Activated CD8-positive, alpha-beta T cell treated with anti-CD3 and anti-CD28 coated beads, Interleukin-2, amount 10 ng/mL, durations not matched to agents 7 days and 5 days (primary cell): ENCODE measurements at places on chromosomes 4 and X. TPM values are rescaled to one million over a fixed set of nuclear protein-coding genes. Genes with fewer than 3 reads are reported as not detected.

RTL3 gene
- not detected for total RNA-seq

DNA sequence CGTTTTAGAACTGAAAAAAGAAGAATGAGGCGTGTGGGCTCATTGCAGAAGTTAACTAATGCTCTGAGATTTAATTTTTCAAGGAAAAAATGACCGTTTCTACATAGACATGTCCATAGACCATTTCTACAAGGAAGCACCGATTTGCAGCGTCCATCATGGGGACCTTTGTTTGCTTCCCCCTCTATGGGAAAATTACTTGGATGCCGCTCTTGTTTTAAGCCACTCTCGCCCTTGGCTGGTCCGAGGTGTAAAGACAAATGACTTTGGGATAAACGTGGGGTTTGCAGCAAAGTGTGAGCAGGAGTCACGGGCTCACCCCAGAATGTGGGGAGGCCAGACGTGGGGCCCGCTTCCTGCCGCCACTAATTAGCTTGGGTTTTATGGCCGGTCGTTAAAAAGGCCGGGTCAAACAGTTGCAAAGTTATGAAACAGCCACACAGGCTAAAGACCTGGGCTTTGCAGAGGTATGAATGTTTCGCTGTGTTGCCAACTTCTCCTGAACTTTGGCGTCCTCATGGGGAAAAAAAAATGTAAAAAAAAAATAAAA lies 235.9 kb downstream of the SHOX start:
- no peaks in the 10 kb centered on the region for H3K27me3 ChIP-seq
- no peaks in the 10 kb centered on the region for H3K4me1 ChIP-seq
- H3K27ac ChIP-seq: no peak overlapping the region
- H3K36me3 ChIP-seq: no peaks in the 10 kb centered on the region

DNA sequence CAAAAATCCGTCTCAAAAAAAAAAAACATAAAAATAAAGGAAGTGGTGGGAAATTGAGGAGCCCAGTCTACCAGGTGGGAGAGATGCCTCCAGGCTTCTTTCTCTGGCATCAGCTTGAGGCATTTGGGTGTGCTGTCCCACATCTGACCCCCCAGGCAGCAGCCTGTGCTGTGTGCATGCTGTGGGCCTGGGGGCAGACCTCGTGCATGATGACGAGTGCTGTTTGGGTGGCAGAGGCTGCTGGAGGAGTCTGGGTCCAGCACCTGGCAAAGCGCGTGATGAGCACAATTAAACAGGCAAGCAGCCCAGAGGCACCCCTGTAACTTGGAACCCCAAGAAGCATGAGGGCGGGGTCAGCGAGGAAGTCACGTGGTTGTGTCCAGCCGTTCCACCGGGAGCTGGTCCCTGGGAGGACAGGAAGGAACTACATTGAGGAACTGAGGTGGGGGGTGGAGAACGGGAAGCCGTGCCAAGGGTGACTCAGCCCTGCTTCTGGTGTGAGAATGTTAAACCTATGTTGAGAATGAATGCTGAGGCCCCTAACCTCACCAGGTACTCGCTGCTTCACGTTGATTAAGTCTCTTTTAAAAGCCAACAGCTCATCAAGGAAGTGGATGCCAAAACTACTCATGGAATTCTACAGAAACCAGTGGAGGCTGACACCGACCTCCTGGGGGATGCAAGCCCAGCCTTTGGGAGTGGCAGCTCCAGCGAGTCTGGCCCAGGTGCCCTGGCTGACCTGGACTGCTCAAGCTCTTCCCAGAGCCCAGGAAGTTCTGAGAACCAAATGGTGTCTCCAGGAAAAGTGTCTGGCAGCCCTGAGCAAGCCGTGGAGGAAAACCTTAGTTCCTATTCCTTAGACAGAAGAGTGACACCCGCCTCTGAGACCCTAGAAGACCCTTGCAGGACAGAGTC lies 6.1 kb downstream of the TACC3 start:
- no peak overlapping the region for H3K27ac ChIP-seq
- DNase-seq: no peak
- peaks cover 59% of the 10 kb centered on the region for H3K4me1 ChIP-seq
- H3K27me3 ChIP-seq: no peaks in the 10 kb centered on the region
- H3K36me3 ChIP-seq: peaks cover 86% of the 10 kb centered on the region
- H3K4me3 ChIP-seq: no peak overlapping the region

CXCL3 gene
- total RNA-seq: not detected

- DNase-seq: no peak
- peaks cover 8% of the 10 kb centered on the region for H3K4me1 ChIP-seq
- H3K4me3 ChIP-seq: no peak overlapping the region
- peaks cover 4% of the 10 kb centered on the region for H3K36me3 ChIP-seq
- H3K27ac ChIP-seq: no peak overlapping the region
Measured at GRCh38 chr4:89368861-89369260, 61.3 kb upstream of the GPRIN3 start.

- no peak overlapping the region for H3K27ac ChIP-seq
- H3K27me3 ChIP-seq: no peaks in the 10 kb centered on the region
- no peaks in the 10 kb centered on the region for H3K36me3 ChIP-seq
- no peak overlapping the region for H3K4me3 ChIP-seq
- H3K4me1 ChIP-seq: no peaks in the 10 kb centered on the region
- no peak for DNase-seq
Measured at GRCh38 chr4:117387072-117387471, 301.7 kb upstream of the TRAM1L1 start.

GRCh38 chrX:50071494-50071893 lies 129.3 kb downstream of the AKAP4 start:
- H3K4me3 ChIP-seq: no peak overlapping the region
- H3K27ac ChIP-seq: no peak overlapping the region
- H3K4me1 ChIP-seq: peaks cover 3% of the 10 kb centered on the region
- no peaks in the 10 kb centered on the region for H3K36me3 ChIP-seq

PPP3CA gene
- total RNA-seq: 29.0 TPM

DNA sequence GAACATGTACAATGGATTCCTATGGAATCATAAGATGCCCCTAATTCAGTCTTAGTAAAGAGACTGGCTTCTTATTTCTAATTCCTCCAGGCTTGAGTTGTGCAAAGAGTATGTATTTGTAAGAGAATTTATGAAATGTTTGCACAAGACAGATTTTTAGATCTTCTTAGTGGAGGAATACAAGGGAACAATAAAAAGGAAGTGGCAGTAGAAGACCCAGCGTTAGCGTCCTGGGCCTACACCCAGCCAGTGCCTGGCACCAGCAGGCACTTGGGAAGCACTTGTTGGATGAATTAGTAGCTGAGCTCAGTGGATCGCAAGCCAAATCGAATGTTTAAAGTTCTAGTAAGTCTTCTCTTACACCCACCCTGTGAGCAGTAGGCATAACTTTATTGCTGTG lies 157.4 kb downstream of the PTTG2 start:
- no peak for DNase-seq
- H3K36me3 ChIP-seq: peaks cover 31% of the 10 kb centered on the region
- no peak overlapping the region for H3K4me3 ChIP-seq
- no peak overlapping the region for H3K27ac ChIP-seq
- H3K4me1 ChIP-seq: no peaks in the 10 kb centered on the region

DNA sequence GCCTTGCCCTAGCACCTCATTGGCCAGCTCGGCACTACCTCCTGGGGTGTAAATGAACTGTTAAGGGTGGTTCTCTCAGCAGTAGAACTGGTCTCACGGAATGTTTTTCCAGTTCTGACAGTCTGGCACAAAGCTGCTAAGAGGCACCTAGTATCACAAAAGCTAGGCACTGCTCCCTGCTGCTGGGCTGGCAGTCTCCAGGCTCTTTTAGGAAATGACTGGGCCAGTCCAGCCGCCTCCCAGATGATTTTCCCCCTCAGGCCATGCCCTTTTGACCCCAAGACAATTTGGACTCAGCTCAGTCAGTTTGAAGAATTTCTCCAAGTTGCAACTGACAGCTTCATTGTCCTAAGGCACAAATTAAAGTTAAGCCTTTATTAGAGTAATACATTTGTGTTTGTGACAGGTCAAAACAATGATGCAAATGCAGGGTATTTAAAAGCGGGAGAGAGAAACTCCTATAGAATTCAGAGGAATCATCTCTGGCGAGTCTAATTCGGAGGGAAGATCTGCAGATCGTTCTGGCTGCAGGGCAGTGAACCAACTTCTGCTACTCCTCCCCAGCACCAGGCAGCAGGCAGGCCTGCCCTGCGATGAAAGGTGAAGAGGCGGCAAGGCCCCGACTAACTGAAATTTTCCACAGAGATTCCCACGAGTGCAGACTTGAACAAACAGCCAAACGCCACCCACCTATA lies 7.9 kb downstream of the FRMD7 start:
- no peak for DNase-seq
- no peak overlapping the region for H3K27ac ChIP-seq
- no peaks in the 10 kb centered on the region for H3K4me1 ChIP-seq

DNA sequence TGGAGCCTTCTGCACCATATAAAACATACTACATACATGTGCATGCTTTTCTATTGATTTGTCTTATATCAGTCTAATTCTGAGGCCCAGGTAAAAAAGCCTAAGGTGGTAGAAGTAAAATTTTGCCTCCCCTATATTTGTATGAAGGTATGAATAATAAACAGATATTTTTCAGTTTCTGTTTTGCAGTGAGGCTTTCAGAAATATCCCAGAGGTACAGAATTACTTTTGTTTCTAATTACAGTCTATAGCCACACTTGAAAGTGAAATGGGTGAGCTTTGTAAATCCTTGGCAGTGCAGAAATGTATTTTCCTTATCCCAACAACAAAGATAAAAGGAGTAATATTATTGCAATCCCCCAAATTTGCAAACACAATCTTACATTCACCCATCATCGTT lies 59.5 kb downstream of the DDX60 start:
- no peaks in the 10 kb centered on the region for H3K4me1 ChIP-seq
- no peak for DNase-seq
- H3K27me3 ChIP-seq: no peaks in the 10 kb centered on the region
- H3K36me3 ChIP-seq: peaks cover 64% of the 10 kb centered on the region
- no peak overlapping the region for H3K4me3 ChIP-seq

DNA sequence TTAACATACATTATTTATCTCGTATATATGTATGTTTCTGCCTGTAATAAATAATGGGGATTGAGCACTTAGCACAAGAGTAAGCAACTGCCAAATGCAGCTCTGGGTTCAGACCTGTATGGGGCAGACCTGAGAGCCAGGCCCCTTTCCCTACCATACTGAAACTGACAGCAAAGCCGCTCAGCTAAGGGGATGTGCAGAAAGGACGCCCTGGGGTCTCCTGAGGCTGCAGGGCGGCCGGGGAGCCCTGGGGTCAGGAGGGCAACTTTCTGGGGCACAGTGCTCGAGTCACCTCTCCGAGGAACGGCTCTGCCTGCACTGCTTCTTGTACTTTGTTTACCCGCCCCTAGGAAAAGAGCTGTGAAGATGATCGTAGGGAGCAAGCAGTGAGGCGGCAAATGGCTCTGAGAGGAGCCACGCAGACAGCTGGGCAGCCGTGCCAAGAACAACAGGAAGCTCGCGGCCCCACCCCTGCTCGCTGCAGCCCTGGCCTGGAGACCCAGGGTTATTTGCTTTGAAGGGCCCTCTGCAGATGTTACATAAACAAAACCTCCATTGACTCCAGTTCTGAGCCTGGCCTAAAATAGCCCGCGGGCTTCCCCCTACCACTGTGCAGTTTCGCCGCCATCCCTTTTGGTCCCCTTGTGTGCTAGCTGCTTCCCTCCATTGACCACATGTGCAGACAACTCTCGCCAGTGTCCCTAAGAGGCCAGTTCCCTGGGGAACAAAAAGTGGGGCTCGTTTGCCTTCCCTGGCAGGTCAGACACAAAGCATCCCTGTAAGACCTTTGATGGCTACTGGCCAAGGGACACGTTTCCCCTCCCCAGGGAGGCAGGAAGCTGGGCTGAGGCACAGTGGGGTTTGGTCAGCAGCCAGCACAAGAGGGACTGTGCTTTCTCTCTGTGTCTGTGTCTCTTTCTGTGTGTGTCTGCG lies 111.3 kb upstream of the LNX1 start:
- no peaks in the 10 kb centered on the region for H3K36me3 ChIP-seq
- H3K4me3 ChIP-seq: peak overlapping the region; percentile 29
- peak; percentile 22 for DNase-seq

DNA sequence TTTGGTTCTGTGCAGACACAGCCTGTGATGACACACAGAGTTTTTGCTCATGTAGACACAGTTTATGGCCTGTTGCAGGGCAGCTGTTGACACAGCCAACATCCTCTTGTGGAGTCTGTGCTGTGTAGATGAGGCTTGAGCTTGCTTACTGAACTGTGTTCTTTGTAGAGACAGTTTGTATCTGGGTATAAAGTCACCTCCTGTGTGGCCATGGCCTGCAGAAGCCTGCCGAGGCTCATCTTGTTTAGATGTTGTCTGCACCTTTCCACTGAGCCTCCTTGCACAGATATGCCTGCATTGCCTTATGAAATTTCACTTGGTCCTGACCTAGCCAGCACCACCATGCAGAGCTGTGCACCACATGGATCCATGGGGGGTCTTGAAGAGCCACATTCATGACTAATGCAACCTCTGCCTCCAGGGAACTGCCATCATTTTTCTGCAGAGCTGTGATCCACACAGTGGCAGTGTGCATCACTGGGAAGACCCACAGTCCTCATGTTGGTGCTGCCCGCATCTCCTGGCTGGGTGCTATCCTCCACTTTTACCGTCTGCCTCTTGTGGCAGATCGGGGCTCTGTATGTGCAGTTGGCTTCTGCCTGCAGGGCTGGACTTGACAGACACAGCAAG lies 198.0 kb upstream of the MAMLD1 start:
- no peak overlapping the region for H3K4me3 ChIP-seq
- H3K4me1 ChIP-seq: no peaks in the 10 kb centered on the region
- no peaks in the 10 kb centered on the region for H3K36me3 ChIP-seq
- DNase-seq: no peak

DNA sequence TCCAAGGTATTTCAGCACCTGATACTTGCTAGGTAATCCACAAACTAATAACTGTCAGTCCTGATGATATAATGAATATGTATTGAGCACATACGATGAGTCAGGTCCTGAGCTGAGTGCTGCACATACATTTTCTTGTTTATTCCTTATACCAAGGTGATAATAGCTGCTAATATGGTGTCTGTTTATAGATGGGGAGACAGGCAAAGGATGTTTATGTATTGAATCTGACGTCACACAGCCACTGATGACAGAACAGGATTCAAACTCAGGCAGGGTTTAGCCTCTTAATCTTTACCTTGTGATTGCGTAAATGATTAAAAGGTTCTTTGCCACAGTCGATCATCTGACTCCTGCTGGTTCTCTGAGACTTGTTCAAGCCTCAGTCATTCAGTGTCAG lies 609.9 kb upstream of the CPEB2 start:
- H3K4me3 ChIP-seq: no peak overlapping the region
- no peaks in the 10 kb centered on the region for H3K4me1 ChIP-seq
- no peak overlapping the region for H3K27ac ChIP-seq
- no peaks in the 10 kb centered on the region for H3K27me3 ChIP-seq

GRCh38 chr4:121535351-121535750 lies 154.5 kb upstream of the QRFPR start:
- no peak overlapping the region for H3K27ac ChIP-seq
- DNase-seq: no peak
- no peak overlapping the region for H3K4me3 ChIP-seq
- H3K27me3 ChIP-seq: no peaks in the 10 kb centered on the region

DNA sequence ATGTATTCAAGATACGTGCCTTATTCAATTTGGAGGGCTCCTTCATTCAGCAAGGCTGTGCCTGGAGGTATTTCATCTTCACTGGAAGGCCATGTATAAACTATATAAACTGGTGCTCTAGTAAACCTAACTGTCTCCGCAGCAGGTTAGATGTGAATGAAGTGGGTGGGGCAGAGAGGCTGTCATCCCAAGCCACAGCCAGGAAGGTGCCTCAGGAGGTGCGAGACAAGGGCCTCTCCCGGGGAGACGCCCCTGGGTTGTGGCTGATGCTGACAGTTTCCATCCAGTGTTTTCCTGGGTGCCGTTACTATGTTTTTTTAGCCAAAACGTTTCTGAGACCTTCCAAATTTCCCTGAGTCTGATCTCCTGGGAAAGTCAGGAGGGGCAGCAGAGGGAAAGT lies 221.5 kb upstream of the RPL34 start:
- H3K36me3 ChIP-seq: no peaks in the 10 kb centered on the region
- no peak for DNase-seq
- H3K4me1 ChIP-seq: peaks cover 3% of the 10 kb centered on the region
- H3K27ac ChIP-seq: no peak overlapping the region
- no peak overlapping the region for H3K4me3 ChIP-seq
